ENCODE measurements at places on chromosomes 3 and 15. TPM values are rescaled to one million over a fixed set of nuclear protein-coding genes. Genes with fewer than 3 reads are reported as not detected.

GRCh38 chr15:98937413-98938104, 70.0 kb downstream of the PGPEP1L start:
- no peak overlapping the region for H3K27ac ChIP-seq
- no peaks in the 10 kb centered on the region for H3K4me1 ChIP-seq
- H3K27me3 ChIP-seq: no peaks in the 10 kb centered on the region
- no peak overlapping the region for H3K4me3 ChIP-seq

DNA sequence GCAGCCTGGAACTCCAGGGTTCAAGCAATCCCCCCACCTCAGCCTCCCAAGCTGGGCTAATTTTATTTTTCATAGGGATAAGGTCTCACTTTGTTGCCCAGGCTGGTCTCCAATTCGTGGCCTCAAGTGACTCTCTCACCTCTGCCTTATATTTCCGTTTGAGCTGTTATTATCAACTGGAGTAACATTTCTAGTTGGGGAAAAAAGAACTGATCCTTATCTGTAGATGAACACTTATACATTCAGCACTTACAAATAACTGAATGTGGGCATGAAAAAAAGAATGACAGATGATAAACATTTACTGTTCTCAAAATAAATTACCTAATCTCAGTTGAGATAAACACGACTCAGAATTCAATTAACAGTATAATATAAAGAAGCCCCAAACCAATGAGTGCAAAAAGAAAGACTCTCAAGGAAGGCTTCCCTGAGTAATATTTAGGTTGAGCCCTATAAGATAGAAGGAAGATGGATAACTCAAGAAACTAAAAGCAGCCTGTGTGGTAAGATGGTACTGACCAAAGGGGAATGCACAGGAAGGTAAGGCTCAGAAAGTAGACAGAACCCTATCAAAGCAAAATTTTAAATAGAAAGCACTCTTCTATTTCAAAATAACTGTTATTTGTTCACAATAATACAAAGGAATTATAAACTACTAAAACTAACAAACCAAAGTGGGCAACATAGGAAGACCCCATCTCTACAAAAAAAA, 11.8 kb downstream of the UBE3A start:
- H3K4me1 ChIP-seq: no peaks in the 10 kb centered on the region
- H3K36me3 ChIP-seq: no peaks in the 10 kb centered on the region
- no peak overlapping the region for H3K27ac ChIP-seq

- H3K4me3 ChIP-seq: no peak overlapping the region
- no peaks in the 10 kb centered on the region for H3K4me1 ChIP-seq
- no peaks in the 10 kb centered on the region for H3K27me3 ChIP-seq
- DNase-seq: no peak
Observed at GRCh38 chr3:45736707-45737106, 47.5 kb downstream of the SACM1L start.

DNA sequence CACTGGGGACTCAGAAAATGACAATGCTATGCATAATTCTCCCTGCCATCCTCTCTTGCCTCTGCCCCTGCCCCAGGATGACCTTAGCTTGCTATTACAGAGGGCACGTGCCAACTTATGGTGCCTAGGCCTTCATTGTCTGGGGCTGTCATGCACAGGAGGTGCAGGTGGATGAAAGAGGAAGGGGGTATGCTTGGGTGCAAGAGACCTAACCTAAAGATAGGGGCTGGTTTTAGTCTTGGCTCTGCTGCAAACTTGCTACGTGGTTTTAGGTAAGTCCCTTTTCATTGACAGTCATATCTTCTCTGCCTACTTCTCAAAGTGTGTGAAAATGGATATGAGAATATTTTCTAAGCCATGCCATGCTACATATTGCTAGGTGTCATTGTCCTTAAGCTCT, 161.3 kb downstream of the EPHB1 start:
- no peaks in the 10 kb centered on the region for H3K36me3 ChIP-seq
- no peak overlapping the region for H3K4me3 ChIP-seq
- H3K27ac ChIP-seq: no peak overlapping the region
- no peak for DNase-seq

- H3K4me3 ChIP-seq: no peak overlapping the region
- no peak overlapping the region for H3K27ac ChIP-seq
- no peak for DNase-seq
- H3K4me1 ChIP-seq: no peaks in the 10 kb centered on the region
Observed at GRCh38 chr3:18044971-18045880, 302.8 kb upstream of the TBC1D5 start.

DNA sequence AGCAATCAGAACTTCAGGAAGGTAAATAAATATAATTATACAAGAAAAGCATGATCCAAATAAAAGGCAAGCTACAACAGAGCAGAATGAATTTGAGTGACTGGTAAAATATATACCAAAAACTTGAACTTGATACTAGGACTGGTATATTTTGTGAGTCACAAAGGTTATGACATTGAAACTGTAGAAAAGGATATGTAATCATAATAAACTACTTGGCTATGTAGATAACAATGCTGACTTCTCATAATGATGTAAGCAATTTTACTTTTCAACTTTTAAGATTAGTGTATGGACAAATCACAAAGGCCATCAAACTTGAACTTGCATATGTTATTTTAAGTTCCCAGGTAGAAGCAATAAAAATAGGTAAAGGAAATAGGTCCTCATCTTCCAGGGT, 384.5 kb upstream of the NECTIN3 start:
- peak; percentile 16 for DNase-seq
- H3K36me3 ChIP-seq: no peaks in the 10 kb centered on the region
- no peak overlapping the region for H3K4me3 ChIP-seq

DNA sequence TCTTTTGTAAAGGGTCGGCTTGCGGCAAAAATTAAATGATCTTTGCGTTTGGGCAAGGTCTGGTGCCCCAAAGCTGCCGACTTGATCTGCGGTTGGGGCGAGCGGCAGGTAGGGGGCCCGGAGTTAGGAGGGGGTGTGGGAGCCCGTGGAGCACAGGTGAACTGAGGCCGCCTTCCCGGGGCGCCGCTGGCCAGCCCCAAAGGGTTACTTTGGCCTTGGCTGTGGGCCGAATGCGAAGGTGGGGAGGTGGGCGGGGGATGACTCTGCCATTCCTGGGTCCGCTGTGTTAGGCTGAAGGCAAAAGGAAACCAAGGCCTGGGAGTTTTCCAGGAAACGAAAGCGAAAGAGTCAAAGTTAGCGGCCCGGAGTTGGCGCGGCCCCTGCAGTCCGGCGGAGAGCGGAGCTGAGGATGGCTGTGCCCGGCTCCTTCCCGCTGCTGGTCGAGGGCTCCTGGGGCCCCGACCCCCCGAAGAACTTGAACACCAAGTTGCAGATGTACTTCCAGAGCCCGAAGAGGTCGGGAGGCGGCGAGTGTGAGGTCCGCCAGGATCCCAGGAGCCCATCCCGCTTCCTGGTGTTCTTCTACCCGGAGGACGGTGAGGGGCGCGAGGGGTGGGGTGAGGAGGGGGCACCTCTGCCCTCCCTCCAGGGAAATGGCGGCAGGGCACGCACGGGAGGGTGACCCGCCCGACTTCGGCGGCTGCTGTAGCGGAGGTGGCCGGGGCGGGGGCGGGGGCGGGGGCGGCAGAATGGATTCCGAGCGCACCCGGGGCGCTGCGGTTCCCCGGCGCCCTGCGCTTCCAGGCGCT, at the start of gene PARP14:
Gene PARP14, plus strand, starts transcription at position 365 of the 809 bp plus-strand sequence. Its CDS starts 45 bp downstream, at position 410.
- peaks cover 24% of the 10 kb centered on the region for H3K4me1 ChIP-seq
- H3K36me3 ChIP-seq: no peaks in the 10 kb centered on the region
- DNase-seq: peak; percentile 55
- no peaks in the 10 kb centered on the region for H3K27me3 ChIP-seq
- H3K4me3 ChIP-seq: peak within 1 kb of the TSS; percentile 91

- no peaks in the 10 kb centered on the region for H3K36me3 ChIP-seq
- no peak for DNase-seq
- no peak overlapping the region for H3K4me3 ChIP-seq
- H3K4me1 ChIP-seq: no peaks in the 10 kb centered on the region
- H3K27ac ChIP-seq: no peak overlapping the region
- peaks cover 57% of the 10 kb centered on the region for H3K27me3 ChIP-seq
Observed at GRCh38 chr3:14602804-14603644, 48.5 kb upstream of the CCDC174 start.

GRCh38 chr3:152197937-152198336, 70.8 kb upstream of the MBNL1 start:
- no peak overlapping the region for H3K27ac ChIP-seq
- no peak overlapping the region for H3K4me3 ChIP-seq
- H3K27me3 ChIP-seq: no peaks in the 10 kb centered on the region
- H3K4me1 ChIP-seq: no peaks in the 10 kb centered on the region

- H3K36me3 ChIP-seq: no peaks in the 10 kb centered on the region
- H3K27me3 ChIP-seq: peaks cover 24% of the 10 kb centered on the region
- H3K4me1 ChIP-seq: no peaks in the 10 kb centered on the region
- H3K27ac ChIP-seq: no peak overlapping the region
Observed at GRCh38 chr3:133851931-133852330, 43.8 kb downstream of the RAB6B start.

GRCh38 chr3:61719278-61719977, 158.1 kb downstream of the PTPRG start:
- DNase-seq: no peak
- H3K27me3 ChIP-seq: no peaks in the 10 kb centered on the region
- H3K4me3 ChIP-seq: no peak overlapping the region
- no peaks in the 10 kb centered on the region for H3K4me1 ChIP-seq
- H3K27ac ChIP-seq: no peak overlapping the region

DNA sequence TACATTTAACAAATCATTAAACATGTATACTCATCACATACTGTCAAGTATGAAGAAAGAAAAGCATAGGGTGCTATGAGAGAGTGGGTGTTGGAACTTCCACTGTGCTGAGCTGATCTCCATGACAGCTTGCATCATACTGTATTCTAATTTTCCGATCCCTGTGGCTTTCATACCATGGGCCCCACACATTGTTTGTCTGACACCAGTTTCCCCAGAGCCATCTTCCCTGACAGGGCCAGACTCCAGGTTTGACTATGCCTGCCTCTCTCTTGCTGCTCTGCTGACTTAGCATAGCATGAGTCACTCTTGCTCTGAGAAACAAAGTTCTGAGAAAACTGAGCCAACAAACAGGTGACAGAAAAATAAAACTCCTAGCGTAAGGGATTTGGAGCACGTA, 37.0 kb upstream of the CASR start:
- H3K4me3 ChIP-seq: no peak overlapping the region
- no peaks in the 10 kb centered on the region for H3K36me3 ChIP-seq
- H3K27ac ChIP-seq: no peak overlapping the region
- no peaks in the 10 kb centered on the region for H3K27me3 ChIP-seq

DNA sequence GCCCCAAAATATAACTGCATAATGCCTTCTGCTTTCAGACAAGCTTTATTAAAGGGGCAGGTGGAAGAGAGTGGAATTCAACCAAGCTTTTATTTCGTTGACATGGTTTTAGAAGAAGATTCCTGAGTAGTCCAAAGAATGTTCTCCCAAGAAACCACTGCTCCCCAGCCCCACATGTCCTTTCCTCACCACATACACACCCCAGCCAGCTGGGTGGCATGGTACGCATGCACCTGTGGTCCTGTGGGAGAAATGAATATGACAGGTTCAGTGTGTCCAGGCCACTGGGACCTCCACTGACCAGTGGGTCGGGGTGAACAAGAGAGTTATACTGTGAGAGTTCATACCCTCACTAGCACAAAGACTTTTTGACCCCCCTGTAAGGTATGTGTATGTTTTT, 30.2 kb downstream of the ARID3B start:
- no peaks in the 10 kb centered on the region for H3K27me3 ChIP-seq
- H3K36me3 ChIP-seq: no peaks in the 10 kb centered on the region
- no peak for DNase-seq
- H3K4me1 ChIP-seq: no peaks in the 10 kb centered on the region

- H3K27ac ChIP-seq: no peak overlapping the region
- no peaks in the 10 kb centered on the region for H3K36me3 ChIP-seq
- DNase-seq: no peak
- peaks cover 9% of the 10 kb centered on the region for H3K27me3 ChIP-seq
- no peaks in the 10 kb centered on the region for H3K4me1 ChIP-seq
Observed at GRCh38 chr3:71825551-71826283, 40.8 kb upstream of the PROK2 start.

DNA sequence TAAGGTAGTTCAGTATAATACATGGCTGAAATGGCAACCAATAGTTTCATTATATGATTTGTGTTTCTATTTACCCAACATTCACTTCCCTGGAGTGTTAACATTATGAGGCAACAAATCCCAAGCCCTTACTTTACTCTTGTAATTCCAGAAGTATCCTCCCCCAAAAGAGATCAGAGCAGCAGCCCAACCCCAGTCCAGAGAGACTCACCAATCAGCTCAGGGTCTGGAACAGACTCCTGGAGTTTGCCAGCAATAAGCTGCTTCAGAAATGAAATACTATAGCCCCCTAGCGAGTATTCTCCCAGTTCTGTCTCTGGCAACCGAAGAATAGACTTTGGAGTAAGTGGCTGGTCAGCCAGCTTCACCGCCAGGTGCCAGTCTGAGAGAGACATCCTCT, 2.5 kb downstream of the UBL7 start:
- DNase-seq: no peak
- no peaks in the 10 kb centered on the region for H3K27me3 ChIP-seq
- 0 out of 2 replicates have a peak, but pooled peaks cover 7% of the 10 kb centered on the region for H3K4me1 ChIP-seq
- H3K27ac ChIP-seq: no peak overlapping the region
- no peak overlapping the region for H3K4me3 ChIP-seq

- H3K36me3 ChIP-seq: no peaks in the 10 kb centered on the region
- no peak for DNase-seq
- H3K27me3 ChIP-seq: peaks cover 12% of the 10 kb centered on the region
- H3K27ac ChIP-seq: no peak overlapping the region
Observed at GRCh38 chr3:184077881-184078280, 19.0 kb upstream of the HTR3E start.

DNA sequence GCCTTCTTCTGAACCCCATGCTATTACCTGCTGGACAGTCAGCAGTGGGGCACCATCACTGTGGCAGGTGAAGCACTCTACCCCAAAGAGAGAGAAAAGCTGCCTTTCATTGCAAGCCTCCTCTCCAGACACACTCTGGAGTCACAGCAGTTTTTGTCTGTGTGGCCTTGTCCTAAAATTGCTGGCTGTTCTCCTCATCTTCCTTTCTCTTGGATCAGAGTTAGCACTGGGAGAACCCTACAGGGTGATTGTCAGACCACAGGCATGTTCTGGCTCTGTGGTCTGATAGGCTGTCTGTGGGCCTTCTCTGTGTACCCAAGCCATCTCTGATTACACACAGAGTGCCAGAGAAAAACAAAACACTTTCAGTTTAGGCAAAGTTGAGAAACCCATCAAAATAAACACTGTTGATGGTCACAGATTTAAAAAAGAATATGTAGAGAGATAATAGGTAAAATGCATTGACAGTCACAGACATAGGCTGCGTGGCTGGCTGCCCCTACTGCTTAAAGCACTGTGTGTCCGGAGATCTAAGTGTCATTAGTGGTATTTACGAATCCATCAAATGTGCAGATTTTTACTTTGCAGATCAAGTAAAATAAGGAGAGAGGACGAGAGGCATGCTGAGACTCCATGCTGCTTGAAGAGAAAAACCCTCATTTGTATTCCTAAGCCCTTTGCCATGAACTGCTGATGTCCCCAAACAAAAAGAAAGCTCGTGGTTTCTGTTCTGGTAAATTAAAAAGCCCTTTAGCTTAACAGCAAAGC, 689.9 kb downstream of the TUSC7 start:
- H3K4me3 ChIP-seq: no peak overlapping the region
- no peak for DNase-seq
- H3K36me3 ChIP-seq: no peaks in the 10 kb centered on the region
- no peaks in the 10 kb centered on the region for H3K27me3 ChIP-seq
- no peaks in the 10 kb centered on the region for H3K4me1 ChIP-seq

KLHL40 gene
- total RNA-seq: not detected

PRSS50 gene
- 0.50 TPM for total RNA-seq

AMT gene
- 12.9 TPM for total RNA-seq

ARPC4 gene
- total RNA-seq: 127 TPM

PARP14 gene
- total RNA-seq: 31.6 TPM

ZNF501 gene
- total RNA-seq: 3.9 TPM

RPL39L gene
- total RNA-seq: 73.9 TPM

TOMM70 gene
- total RNA-seq: 63.7 TPM

GABRA5 gene
- total RNA-seq: not detected

SLC2A2 gene
- not detected for total RNA-seq

NTRK3 gene
- total RNA-seq: not detected

CSPG5 gene
- 1.3 TPM for total RNA-seq

CX3CR1 gene
- total RNA-seq: not detected

CACNA1D gene
- total RNA-seq: not detected

Data from PC-9 (cell line).